ENCODE measurements at places on chromosomes 7 and 10. TPM values are rescaled to one million over a fixed set of nuclear protein-coding genes. Genes with fewer than 3 reads are reported as not detected.

- DNase-seq, result no peak
Measured at GRCh38 chr7:37988721-37989650, 68.5 kb downstream of the EPDR1 start.

DNA sequence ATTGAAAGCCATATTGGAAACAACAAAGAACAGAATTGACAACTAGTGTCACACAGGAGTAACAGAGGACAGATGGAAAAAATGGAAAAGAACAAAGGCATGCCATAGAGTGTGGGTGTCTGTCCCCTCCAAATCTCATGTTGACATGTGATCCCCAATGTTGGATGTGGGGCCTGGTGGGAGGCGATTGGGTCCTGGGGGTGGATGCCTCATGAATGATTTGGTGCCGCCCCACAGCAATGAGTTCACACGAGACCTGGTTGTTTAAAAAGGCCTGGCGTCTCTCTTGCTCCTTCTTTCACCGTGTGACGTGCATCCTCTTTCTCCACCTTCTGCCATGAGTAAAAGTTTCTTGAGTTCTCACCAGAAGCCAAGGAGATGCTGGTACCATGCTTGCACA is 87.4 kb upstream of the GPR26 start:
- DNase-seq, result no peak

DNA sequence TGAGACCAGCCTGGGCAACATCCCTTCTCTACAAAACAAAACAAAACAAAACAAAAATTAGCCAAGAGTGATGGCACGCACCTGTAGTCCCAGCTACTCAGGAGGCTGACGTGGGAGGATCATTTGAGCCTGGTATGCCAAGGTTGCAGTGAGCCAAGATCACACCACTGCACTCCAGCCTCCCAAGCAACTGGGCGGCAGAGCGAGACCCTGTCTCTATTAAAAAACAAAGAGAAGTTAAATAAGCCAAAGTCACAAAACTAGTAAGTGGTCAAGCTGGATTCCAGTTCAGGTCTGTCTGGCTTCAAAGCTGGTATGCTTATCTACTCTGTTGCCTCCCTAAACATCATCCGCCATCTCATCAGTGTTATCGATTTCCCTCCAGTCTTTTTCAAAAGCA is 110.8 kb downstream of the ARID5B start:
- DNase-seq, result no peak

Gene SOSTDC1
- 51.4 TPM for polyA plus RNA-seq

DNA sequence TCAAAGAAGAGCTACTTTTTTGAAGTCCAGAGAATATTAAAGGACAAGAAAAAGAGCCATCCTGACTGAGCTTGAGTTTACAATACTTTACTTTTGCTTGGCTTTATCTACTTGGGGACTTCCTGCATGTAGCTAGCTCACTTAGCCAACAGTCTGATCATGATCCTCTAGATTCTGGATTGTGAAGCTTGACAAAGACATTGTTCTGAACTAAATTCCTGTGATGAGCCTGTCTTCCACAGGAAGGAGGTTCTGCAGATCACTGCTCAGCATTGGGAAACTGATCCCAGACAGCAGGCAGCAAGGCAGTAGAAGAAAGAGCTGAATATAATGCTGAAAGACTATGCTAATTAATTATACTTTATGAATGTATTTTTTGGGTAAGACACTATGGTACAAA is 296.4 kb downstream of the DGKB start:
- DNase-seq, result no peak

GRCh38 chr7:99407872-99408378 is 472 bp downstream of the PDAP1 start:
- DNase-seq, result no peak

DNA sequence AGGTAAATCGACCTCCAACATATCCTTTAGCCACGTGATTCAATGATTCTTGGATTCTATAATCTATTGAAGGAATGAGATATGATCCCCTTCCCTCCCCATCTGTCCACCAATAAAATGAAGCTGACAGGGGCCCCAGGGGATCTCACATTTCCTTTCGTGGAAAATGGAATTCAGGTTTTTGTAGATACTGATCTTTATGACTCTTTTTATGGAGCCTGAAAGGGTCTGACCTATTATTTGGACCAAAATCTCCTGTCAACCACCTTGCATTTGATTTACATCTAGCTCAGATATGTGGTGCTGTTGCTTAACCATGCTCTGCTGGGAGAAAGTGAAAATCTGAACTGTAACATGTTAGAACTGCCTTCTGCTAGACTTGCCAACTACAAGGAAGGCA is 234.0 kb upstream of the CXCL12 start:
- DNase-seq, result no peak

Gene LEP
- not detected for polyA plus RNA-seq

Gene RADIL
- polyA plus RNA-seq, result 2.5 TPM

DNA sequence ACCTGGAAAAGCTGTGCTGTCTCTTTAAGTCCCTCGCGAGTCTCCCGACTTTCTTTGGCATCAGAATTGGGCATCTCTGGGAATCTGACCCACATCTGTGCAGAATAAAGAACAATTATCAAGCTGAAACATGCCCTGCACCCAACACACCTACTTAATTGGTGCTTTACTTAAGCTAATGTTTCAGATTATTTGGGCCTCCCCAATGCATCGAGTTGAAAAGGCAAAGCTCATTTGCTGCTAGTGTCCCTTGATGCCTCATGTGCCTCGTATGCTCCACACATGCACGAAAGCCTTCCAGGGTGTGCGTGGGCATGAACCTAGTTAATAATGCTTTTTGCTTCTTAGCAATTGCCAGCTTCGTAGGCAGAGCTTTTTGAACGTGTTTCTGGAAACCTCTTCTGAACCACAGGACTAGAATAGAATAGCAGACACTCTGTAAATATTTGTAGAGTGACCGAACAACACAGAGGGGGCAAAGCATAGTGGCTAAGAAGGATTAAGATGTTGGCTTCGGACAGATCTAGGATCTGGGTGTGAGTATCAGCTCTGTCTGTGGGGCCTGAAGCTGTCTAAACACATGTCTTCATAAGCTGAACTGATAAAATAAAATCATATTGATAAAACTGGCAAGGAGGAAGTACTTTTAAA is 26.7 kb upstream of the FGFR2 start:
- no peak for DNase-seq

GRCh38 chr10:106513352-106513771 is 651.1 kb downstream of the SORCS1 start:
- no peak for DNase-seq

GRCh38 chr10:121425623-121426022 is 172.6 kb downstream of the FGFR2 start:
- no peak for DNase-seq

GRCh38 chr7:34849163-34849960 is 187.9 kb downstream of the DPY19L1 start:
- no peak for DNase-seq

Gene TMEM168
- polyA plus RNA-seq, result 46.2 TPM

Gene LFNG
- 10.7 TPM for polyA plus RNA-seq

GRCh38 chr7:26007510-26007909 is 144.5 kb upstream of the NFE2L3 start:
- DNase-seq, result no peak

DNA sequence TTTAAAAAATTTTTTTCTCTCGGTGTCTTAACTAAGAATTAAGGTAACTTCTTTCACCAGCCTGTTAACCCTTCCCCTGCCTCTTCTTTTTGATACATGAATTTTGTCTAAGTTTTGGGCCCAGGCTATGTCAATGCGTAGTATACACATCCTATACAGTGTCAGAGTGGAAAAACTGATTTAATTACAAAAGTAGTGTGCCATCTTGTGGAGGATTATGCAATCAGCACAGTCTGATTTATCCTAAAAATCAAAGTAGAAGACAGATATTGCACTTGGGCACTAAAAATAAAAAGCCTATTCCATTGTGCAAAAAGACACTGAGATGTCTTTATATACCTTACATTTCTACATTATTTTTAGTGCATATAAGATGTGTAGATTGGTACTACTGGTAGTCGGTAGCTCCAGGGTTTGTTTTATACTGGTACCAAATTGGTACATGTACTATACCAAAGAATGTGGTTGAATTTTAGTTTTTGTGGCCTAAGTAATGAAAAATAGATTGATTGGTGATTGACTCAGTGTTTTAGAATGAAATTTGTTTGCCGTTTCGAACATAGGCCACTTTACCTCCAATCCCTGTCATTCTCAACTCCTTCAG is 96.6 kb downstream of the MKLN1 start:
- no peak for DNase-seq

GRCh38 chr10:6840766-6841165 is 260.7 kb upstream of the PRKCQ start:
- no peak for DNase-seq

DNA sequence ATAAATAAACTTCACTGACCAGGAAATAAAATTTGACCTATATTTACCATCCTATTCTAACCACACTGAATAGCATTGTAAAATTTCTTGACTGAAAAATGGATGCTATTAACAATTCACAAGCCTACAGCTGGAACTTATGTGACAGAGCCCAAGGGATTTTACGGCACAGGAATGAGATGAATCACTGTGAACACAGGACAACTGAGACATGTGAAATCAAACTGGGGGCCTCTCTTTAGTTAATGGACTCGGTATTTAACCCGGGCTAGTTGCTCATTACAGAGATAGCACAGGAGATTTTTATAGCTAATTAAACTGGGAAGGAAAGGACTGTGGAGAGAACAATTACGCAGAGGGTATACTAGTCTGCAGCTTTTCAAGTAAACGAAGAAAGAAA is 100.6 kb downstream of the MICU1 start:
- DNase-seq, result no peak

- no peak for DNase-seq
Measured at GRCh38 chr10:118694848-118695247, 59.9 kb downstream of the CACUL1 start.

GRCh38 chr7:29611941-29612544 is 48.4 kb downstream of the PRR15 start:
- no peak for DNase-seq

GRCh38 chr10:44388641-44389040 is 3.7 kb upstream of the CXCL12 start:
- DNase-seq, result no peak

GRCh38 chr10:24528946-24529345 is 194.7 kb downstream of the ARHGAP21 start:
- DNase-seq, result no peak

Gene ZNF736
- polyA plus RNA-seq, result 24.4 TPM

- DNase-seq, result no peak
Measured at GRCh38 chr10:130897815-130898214, 413.7 kb downstream of the TCERG1L start.

DNA sequence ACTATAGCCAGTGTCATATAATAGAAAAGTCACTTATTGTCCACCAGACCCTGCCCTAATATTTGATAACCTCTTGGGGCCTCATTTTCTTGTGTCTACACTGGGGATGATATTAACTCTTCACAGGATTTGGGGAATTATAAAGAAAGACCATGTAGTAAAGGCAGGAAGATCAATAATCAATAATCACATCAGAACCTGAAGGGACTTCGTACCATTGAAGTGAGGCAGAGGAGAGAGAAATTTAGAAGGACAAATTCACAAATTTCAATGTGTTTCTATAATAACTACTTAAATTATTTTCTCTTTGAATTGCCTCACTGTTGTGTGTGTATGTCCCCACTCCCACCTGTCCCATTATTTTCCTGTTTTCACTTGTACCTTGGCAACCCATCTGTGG is 10.7 kb upstream of the SGMS1 start:
- DNase-seq, result no peak

Gene ENTPD1
- 23.5 TPM for polyA plus RNA-seq

Gene ITGA8
- polyA plus RNA-seq, result 28.3 TPM

DNA sequence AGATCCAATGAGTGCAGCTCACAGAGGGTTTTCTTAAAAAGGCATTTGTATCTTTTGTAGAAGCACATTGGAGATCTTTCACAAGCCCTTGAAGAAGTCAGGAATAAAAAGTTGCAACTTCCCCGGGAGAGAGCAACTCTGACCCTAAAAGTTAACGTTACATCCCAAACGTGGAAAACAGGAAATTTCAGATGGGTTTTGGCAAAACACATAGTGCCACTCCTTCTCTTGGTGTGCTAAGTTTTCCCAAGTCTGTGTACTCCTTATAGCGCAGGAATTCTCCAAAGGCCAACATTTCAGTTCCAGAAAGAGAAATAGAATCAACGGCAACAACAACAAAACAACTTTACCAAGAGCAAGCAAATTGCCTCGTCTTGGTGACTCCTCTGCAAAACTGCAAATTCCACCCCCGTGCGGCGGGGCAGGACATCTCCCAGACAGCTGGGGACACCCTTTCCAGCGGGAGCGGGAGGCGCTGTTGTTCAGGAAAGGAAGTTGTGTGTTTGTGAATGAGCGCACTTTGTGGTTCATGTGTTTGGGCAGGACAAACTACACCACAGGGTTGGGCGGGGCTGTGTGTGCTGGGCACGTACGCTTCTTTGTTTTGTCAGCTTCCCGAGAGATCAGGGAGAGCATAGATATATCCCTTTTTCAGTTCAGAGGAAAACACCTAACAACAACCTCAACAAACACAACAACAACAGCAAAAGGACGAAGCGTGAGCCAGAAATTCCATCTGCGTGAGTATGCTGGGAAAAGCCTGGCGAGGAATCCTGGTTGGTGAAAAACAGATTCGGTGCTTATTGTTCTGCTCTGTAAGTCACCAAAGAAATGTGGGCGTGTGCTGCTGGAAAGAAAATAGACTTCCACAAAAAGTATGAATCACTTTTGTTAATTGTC is 294.7 kb upstream of the PITRM1 start:
- no peak for DNase-seq

DNA sequence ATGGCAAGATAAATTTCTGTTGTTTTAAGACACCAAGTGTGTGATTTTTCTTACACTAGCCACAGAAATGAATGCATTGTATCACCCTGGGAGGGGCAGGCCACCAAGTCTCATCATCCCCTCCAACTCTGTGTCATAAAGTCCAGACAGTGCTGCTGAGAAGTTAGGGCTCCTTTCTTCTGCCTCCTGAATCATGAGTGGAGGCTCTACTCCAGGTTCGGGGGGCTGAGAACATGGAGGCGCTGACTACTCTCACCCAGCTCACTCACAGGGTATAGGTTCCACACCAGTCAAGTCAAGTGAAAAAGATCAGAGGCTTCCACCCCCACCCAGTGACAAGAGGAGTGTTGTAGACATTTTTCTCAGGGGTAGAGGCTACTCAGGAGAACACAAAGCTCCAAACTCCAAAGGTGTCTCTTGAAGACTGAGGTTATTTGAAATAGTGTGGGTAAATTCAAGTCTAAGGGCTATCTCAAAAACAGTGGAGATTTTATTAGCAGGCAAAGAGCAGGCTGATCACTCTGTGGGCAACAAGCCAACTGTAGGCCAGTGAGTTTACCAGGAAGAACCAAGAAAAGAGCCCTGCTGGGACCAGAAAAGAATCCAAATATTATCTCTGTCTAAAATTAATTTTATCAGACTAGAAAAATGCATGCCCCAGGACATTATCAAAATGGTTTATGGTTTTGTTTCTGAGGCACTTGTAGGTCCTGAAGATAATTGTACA is 118.6 kb upstream of the RET start:
- no peak for DNase-seq

- no peak for DNase-seq
Measured at GRCh38 chr7:42931447-42931833, 534 bp downstream of the PSMA2 start.

DNA sequence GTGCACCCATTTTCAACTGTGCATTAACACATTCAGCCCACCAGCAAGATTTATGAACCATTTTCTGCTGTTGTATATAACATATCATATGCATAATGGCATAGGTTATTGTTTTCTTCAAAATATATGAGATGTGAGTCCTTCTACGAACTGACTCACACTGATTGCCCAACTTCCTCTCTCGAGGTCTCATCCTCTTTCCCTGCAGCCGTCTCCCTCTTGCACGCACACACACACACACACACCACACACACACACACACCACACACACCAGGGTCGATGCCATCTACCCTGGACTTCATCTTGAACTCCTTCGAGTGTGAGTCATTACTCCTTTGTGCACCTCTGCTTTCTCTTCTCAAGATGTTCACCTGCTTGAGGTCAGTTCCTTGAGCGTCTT is 36.7 kb downstream of the EGFR start:
- DNase-seq, result no peak
